ENCODE measurements at places on chromosomes 6 and 20.

DNA sequence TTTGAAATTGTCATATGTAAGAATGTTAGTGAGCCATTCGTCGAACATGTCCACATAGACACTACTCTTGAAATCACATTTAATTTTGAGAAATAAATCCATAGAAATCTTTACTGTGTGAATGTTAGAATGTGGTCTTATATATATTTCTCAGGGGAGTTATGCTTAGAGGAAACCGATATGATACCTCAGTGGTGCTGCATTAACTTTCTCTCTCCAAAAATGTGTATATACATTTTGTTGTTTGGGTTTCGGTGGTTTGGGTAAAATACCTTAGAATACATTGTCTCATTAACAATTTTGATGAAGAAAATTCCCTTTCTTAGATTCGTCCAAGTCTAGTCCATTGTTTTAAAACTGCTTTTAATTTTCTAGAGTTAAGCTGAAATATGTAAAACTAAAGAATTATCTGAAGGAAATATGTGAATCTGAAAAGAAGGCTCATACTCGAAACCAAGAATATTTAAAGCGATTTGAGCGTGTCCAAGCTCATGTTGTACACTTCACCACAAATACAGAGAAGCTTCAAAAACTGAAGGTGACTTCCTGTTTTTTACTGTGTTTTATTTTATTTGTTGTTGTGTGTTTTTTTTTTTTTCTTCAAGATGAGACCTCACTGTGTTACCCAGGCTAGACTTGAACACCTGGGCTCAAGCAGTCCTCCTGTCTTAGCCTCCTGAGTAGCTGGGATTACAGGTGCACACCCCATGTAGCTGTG is 10.3 kb downstream of the KIZ start:
- no peak for DNase-seq

GRCh38 chr6:106666282-106667021 is 37.1 kb downstream of the QRSL1 start:
- DNase-seq: no peak

DNA sequence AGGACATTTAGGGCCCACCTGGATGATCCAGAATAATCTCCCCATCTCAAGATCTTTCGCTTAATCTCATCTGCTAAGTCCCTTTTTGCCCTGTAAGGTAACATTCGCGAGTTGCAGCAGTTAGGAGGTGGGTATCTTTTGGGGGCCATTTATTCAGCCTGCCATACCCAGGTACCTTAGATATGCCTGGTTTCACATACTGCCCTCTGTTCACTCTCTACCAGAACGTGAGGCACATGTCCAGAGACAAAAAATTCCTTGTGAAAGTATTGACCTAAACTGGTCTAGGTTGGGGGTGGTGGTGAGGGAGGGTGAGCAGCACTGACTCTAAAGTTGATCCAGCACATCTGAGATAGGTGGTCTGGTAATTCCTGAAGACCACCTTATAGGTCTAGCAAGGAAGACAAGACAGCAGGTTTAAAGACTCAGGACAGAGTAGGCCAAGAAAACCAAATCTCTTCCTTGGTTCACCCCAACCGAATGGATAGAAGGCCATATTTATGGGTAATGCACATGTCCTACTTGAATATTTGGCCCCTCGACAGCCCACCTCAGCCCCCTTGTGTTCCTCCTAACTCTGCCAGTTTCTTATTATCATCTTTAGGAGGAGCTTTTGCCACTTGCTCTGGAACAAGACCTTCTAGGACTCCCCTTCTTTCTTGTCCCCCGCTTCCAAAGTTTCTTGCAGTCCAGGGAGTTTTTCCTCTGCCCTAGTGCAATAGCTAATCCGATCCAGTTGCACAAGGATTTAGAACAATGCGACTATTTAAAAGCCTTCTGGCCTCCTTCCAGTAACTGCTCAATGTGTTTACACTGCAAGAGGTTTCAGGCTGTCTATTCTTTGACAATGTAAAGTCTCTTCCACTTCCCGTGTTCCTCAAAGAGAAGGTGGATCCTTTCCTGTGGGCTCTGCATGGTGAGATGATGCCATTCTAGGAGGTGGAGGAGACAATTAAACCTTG is 213.0 kb upstream of the LAMP5 start:
- DNase-seq: peak; percentile 90

- no peak for DNase-seq
Measured at GRCh38 chr20:35277127-35277526, 795 bp downstream of the MMP24OS start.

DNA sequence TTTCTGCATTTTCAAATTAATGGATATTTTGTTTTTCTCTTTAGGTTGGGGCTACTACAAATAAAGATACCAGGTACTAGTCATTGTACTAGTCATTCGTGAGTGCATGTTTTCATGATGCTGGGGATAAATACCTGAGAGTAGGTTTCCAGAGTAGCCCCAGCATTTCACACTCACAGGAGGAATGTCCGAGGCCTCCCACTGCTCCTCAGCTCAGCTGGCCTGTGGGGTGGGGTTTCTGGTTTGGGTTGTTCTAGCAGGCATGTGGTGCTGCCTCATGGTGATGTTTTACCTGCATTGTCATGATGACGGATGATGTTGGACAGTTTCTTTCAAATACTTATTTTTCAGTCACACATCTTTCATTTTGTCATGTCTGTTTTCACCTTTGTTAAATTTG is 144.5 kb downstream of the SMOC2 start:
- no peak for DNase-seq

DNA sequence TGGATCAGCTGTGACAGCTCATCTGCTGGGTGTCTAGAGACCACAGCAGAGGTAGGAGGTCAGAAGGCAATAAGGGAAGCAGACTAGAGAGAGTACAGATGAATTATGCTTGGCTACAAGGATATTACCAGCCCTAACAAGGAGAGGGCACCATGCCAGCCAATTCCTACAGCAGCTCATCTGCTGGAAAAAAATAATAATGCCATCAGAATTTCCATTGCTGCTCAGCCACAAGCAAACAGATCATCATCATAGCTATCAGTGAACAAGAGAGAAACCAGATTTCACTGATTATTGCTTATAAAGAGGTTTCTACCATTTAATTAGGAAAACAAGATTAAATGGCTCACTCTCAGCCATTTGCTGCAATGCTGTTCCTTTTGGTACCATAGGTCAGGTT is 66.5 kb downstream of the PSMG4 start:
- peak; percentile 57 for DNase-seq

GRCh38 chr20:32521780-32522525 is 63.2 kb downstream of the NOL4L start:
- DNase-seq: peak; percentile 57

DNA sequence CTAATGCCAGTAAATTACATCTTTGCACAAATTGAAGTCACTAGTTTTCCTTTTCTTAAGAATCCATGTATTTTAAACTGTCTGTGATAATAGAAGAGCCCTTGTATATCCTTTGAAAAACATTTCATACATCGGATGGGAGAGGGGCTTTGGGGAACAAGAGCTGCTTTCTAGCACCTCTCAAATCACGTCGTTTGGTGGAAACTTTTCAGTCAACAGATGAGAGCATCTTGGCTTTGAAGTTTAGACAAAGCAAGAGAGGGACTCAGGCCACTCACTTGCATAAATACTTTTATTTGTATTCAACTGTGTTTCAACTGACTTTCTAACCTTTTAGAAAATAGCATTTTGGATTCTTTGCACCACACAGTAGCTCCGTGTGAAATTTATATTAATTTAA is 502.3 kb upstream of the IMPG1 start:
- DNase-seq: no peak

DNA sequence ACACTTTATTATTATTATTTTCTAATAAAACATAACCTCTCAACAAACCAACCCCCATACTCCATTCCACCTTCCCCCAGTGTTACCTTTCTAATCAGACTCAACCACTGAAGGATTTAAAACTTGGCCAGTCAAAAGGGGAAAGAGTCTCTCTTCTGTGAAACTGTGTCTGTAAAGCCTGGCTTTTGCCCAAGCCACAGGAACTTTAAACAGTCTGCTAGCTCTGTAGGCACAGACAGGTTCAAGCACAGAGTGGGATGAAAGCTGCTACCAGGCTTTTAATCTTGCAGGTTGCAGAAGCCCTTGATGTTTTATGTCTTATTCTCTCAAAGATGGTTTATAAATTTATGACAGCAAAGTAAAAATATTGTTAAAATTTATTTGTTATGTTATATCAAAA is 585.7 kb downstream of the TENT5A start:
- peak; percentile 74 for DNase-seq

DNA sequence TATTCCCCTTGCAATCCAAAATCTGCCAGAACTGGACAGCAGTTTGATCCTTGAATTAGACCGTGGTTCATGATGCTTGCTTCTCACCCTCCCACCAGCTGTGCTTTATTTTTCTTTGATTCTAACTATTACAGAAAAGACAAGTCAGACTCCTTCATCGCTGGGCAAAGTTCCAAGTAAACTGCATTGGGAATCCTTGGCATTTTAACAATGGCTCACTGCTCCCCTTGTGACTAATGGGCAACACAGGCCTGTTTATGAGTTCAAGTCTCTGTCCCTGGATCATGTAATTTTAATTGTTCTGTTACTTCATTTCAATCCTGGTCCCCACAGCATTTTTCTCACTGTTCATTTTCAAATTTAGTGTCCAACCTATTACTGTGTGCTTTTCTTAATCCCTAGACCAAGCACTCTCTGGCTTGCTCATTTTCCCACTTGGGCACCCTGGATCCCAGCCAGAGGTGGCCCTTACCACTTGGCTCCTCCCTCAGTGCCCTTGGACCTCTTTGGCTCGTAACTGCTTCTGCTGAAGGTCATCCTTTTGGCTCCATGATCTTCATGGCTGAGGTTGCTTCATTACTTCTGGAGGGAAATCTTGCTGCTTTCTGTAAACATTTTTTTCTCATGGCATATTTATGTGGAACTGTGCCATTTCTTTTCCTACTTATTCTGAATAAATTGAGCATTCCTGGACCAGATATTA is 32.8 kb downstream of the PSMB9 start:
- DNase-seq: peak; percentile 78

GRCh38 chr6:68642977-68643376 is 7.9 kb downstream of the ADGRB3 start:
- DNase-seq: no peak

DNA sequence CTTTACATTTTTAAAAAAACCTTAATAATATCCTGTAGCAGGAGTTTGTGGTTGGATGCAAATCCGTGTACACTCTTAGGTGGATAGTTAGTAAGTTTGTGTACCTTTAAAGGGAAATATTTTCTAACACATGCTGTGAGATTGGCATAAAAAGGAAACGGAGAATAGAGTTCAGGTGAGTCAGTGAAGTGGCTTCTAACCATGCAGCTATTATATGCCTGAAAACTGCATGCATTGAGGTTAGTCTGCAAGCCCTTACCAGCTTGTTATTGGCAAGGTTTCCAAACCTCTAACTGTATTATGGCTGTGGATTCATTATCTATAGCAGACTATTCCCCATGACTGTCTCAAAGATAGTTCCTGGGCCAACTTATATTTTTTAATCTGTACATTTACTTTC is 420.6 kb upstream of the MMS22L start:
- no peak for DNase-seq

DNA sequence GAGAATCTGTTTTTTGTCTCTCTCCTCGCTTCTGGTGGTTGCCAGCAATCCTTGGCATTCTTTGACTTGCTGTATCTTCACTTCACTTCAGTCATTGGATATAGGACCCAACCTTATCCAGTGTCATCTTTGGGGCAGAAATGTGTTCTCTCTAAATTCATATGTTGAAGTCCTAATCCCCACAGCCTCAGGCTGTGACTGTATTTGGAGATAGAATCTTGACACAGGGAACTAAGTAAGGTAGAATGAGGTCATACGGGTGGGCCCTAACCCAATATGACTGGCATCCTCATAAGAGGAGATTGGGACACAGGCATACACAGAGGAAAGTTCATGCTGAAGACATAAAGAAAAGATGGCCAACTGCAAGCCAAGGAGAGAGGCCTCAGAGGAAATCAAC is 51.9 kb upstream of the TPD52L1 start:
- no peak for DNase-seq

GRCh38 chr6:147904416-147904815 is 395.9 kb downstream of the SAMD5 start:
- no peak for DNase-seq

- DNase-seq: peak; percentile 75
Measured at GRCh38 chr6:2448826-2449571, 203.6 kb upstream of the GMDS start.

DNA sequence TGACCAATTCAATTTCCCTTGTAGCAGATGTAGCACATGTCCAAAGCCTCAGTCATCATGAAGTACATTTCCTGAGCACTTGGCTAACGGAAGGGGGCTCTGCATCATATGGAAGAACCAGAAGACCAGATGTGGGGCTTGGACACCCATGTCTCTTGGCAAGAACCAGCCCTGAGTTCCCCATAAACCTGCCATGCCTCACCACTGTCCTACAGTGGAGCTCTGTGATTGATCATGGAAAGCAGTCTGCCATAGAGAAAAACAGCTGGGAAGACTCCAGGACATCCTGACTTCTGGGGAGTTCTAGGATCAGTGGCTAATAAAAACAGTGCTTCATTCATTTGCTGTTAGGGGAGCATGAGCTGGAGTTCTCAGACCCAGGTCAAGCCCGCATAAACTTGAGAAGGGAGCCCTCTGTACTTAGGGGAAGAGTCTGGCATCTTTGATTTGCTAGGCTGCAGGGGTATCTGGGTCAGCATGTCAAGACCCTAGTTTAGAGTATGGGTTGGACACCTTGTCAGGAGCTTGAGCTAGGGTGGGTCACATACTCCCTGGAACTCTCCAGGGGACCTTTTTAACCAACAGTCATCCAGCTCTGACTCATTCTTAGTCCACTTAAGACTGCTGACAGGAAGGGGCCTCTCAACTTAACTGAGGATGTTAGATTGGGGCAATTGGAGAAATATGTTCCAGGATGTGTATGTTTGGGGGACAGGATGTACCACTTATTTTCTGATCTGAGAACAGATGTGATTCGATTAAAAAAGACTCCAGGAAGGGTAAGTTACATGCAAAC is 26.3 kb upstream of the TRAM2 start:
- DNase-seq: peak; percentile 83

DNA sequence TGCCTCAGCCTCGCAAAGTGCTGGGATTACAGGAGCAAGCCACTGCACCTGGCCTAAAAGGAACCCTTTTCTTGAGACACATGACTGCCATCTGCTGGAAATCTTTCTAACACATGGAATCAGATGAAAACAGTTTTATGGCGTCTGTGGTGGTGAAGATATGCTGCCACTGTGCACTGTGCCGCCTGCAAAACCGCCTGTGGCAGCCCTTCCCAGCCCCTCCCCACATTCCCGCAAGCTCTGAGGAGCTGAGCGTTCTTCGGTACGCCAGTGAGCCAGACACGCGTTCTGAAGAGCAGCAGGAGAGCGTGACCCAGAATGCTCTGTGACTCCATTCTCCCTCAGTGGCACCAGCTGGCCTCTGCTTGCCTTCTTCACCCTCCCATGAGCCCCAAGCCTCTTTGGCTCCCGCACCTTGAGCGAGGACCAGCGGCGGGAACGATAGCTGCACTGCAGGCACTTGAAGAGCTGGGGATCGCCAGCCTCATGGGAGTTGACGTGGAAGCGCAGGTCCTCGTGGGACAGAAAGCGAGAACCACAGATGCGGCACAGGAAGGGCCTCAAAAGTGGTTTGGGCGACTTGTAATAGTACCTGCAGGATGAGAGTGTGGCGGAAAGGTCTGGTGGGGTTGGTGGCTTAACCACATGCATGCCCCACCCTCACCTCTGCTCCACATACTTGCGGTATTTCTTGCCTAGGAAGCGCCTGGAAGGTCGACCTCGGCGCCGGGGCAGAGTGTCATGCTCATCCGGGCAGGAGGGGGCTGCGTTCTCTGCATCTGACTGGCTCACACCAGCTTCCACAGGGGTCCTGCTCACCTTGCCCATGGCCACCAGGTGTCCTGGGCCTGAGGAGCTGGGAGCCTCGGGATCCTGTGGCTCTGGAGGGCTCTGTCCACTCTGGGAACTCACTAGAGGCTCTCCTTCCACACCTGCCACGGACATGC is 8.7 kb downstream of the ZNF335 start:
- DNase-seq: peak; percentile 34
